ENCODE measurements at places on chromosomes 4 and X.

DNA sequence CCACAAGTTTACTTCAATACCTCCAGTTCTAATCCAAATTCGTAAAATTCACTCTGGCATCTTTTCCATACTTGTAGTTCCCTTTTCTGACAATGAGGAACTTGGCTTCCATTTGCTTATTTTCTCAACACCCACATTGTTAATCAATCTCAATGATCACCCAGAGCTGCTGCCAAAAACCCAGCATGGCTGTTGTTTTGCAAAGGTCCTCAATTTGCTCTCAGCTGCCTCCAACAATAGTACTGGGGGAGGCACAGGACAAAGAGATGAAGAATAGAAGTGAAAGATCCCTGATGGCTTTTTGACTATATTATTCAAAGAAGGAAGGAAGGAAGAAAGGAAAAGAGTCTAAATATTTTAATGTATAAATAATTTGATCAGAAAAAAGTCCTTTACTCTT is 847.8 kb downstream of the RAPGEF2 start:
- no peak for DNase-seq

- DNase-seq = no peak
These were observed 8.3 kb downstream of the S100G start for GRCh38 chrX:16658284-16658683.

DNA sequence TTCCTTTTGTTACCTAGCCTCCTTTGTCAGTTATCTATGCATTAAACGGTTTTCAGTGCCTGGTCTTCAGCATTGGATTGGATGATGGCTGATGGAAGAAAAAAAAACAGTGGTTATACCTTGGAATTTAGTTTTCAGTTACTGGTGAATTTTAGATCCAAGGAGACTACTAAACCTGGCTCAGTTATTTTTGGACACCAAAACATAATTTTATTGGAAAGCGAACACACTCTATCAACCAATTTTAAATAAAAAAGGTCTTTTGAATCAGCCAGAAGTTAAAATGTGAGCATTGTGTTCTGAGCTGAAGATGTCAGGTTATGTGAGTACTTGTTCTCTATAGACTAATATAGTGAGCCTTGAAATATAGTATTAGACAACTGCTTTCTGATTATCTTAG is 32.1 kb downstream of the FGF2 start:
- no peak for DNase-seq

GRCh38 chr4:26084414-26084813 is 170.4 kb downstream of the SMIM20 start:
- no peak for DNase-seq

DNA sequence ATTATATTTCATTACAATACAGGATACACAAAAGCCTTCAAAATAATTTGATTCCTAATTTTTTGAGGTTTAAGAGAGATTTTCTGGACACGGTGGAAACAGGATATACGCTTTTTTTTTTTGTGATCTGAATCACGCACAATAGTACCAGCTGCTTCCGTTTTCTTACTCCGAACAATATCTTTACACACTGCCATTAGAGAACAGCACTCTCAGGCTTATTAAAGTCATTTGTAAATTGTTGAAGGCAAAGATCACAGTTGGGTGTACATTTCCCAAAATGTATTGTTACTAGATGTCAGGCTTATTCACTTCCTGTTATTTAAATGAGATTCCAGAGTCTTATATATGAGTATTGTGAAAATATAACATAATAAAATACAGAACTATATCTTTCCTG is 71.5 kb downstream of the TMEM47 start:
- peak; percentile 17 for DNase-seq

DNA sequence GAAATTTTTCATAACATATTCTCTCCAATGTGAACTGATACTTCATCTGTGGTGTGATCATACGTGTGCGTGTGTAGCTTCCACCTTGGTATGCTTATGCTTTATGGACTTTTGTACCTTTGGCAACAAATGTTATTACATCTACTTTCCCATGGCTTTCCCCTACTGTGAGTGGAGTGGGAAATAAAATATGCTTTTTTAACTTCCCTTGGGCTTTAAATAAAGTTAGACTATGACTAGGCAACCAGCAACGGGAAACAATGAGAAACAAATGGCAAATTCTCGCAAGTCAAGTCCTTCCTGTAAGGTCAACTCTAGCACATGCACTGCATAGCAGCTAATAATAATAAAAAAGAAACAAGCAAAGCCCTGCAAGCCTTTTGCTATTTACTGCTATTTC is 205.0 kb upstream of the PDE5A start:
- peak; percentile 5 for DNase-seq

DNA sequence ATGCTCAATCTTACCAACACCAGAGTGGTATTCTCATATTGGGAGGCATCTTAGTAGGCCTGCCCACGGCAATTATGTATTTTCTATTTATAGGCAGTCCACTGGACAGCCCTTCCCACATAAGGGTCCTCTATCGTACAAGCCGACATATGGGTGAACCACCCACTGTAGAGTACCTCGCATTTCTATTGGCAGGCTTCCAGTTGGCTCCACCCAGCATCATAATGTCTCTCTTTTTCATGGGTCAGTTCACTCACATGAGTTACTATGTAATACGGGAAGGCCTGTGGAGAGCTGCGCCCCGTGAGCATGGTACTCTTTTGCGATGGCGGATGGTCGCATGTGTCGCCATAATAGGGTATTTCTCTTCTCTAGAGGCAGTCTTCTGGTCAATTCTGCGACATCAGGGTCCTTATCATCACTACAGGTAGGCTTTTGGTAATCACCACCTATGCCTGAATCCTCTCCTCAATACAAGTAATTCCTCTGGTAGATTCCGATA is 29.4 kb upstream of the FOXR2 start:
- DNase-seq = no peak

- DNase-seq = no peak
These were observed 835 bp upstream of the NFKB1 start for GRCh38 chr4:102500352-102500695.

- DNase-seq = no peak
These were observed 174.4 kb downstream of the FHIP1A start for GRCh38 chr4:151583157-151583914.

DNA sequence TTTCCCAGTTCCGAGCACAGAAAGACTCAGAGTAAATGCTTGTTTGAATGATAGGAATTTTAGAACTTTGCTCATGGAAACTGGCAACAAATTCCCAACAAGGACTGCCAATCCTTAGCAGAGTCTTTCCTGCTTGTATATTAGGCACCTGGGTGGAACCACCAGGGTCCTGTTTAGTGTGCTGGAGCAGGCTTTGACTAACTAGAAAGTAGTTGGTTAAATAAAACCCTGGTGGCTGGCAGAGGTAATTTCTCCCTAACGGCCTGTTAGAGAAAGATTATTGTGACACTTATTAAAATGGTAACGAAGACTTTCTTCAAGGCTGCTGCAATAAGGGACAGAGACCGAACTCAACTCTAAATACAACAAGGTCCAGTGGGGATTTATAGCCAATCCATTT is 103.6 kb upstream of the TEX13D start:
- DNase-seq = no peak

- peak; percentile 84 for DNase-seq
These were observed 3.1 kb upstream of the NR3C2 start for GRCh38 chr4:148445071-148445859.

- no peak for DNase-seq
These were observed 12.7 kb upstream of the RHOXF2B start for GRCh38 chrX:120090208-120090607.

- DNase-seq = no peak
These were observed 162.1 kb upstream of the SLC7A11 start for GRCh38 chr4:138404251-138404650.

DNA sequence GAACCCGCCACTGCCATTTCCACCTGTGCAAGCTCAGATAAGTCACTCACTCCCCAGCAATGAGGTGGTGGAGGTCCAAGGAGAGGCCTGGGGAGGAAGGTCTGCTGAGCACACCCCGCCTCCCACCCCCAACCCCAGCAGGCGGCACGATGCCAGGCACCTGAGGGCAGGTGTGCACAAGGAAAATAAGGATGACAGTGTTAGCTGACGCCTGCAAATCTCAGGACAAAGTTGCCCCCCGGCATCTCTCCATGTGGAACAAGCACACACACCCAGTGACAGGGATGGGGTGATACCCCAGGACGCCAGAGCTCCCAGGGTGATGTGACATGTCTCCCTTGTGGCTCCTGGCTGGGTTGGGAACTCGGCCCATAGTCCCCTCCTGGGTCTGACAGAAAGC is 9.9 kb downstream of the JAKMIP1 start:
- DNase-seq = no peak
